HFFc6 (cell line): ENCODE measurements at places on chromosomes 13 and 19. TPM values are rescaled to one million over a fixed set of nuclear protein-coding genes. Genes with fewer than 3 reads are reported as not detected.

GRCh38 chr13:66879988-66880387, 350.1 kb downstream of the PCDH9 start:
- no peak for DNase-seq

The PRRG2 gene
- total RNA-seq = 0.45 to 0.78 TPM (median 0.69 TPM) in 3 replicates

DNA sequence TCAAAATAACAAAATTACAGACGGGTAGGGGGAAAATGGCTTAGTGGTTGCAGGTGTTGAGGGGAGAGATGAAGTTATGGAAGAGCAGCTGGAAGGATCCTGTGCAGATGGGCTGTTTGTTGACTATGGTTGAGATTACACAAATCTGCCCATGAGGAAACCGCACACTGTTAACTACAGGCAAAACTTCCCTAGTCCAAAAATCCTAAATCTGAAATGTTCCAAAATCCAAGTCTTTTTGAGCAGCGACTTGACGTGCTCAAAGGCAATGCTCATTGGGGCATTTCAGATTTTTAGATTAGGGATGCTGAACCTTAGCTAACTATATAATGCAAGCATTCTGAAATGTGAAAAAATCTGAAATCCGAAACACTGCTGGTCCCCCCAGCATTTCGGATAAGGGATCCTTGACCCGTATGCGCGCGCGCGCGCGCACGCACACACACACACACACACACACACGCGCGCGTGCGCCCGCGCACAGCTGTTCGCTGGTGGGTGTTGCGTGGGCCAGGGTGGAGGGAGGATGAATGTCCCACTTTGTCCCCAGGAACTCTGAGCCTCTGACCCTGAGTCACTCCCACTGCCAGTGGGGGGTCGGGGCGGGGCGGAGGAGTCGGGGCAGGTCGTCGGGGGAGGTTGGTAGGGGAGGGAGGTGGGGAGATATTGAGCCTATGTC, 6.8 kb downstream of the F2RL3 start:
- DNase-seq = no peak

- no peak for DNase-seq
Measured at GRCh38 chr13:94999871-95000270, 287.5 kb upstream of the SOX21 start.

The NLRP5 gene
- not detected in 3 replicates for total RNA-seq

DNA sequence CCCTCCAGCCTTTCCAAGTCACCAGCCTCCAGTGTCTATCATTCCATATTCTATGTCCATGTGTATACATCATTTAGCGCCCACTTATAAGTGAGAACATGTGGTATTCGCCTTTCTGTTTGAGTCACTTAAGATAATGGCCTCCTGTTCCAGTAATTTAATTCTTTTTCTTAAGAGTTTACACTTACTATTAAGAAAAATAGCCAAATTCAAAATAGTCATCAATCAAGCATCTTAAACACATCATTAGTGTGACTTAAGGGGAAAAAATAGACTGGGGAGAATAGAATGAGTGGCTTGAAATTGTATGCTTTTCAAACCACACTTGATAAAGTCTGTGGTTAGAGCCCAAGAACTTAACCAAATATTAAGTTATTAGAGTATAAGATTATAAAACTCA, 248.0 kb downstream of the MAB21L1 start:
- no peak for DNase-seq

The C2CD4C gene
- not detected in 3 replicates for total RNA-seq

The SLC7A1 gene
- 146 to 174 TPM (median 169 TPM) in 3 replicates for total RNA-seq

DNA sequence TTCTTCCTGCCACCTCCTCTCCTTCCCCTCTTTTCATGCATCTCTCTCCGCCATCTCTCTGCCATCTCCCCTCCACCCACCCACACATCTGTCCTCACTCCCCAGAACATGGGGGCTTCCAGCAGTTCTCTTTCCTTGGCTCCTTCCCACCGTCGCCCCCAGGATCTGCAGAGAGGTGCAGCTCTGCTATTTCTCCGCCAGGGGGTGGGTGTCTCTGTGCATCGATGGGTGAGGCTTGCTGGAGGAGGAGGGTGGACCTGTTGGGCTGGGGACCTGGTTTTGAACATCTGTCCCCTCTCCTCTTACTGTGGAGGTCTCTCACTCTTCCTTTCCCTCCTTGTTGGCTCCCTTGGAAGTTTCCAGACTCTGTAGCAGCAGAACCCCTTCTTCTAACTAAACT, 51.7 kb downstream of the MYH14 start:
- no peak for DNase-seq

- no peak for DNase-seq
Measured at GRCh38 chr19:18972301-18972811, 31.3 kb upstream of the HOMER3 start.

- no peak for DNase-seq
Measured at GRCh38 chr19:3902317-3902973, 22.0 kb downstream of the ATCAY start.

- no peak for DNase-seq
Measured at GRCh38 chr19:56217039-56217949, 15.2 kb downstream of the ZSCAN5C start.

The TNFSF13B gene
- 0.18 to 0.39 TPM (median 0.20 TPM) in 3 replicates for total RNA-seq

The ALDH16A1 gene
- total RNA-seq = 13.9 to 20.6 TPM (median 17.9 TPM) in 3 replicates

The CPT1C gene
- total RNA-seq = 32.1 to 38.7 TPM (median 38.1 TPM) in 3 replicates

The TM9SF2 gene
- 123 to 141 TPM (median 140 TPM) in 3 replicates for total RNA-seq

GRCh38 chr13:44652962-44653660, 77.0 kb upstream of the TSC22D1 start:
- DNase-seq = peak; percentile 65

The MAP4K1 gene
- total RNA-seq = 0.21 to 0.37 TPM (median 0.27 TPM) in 3 replicates

DNA sequence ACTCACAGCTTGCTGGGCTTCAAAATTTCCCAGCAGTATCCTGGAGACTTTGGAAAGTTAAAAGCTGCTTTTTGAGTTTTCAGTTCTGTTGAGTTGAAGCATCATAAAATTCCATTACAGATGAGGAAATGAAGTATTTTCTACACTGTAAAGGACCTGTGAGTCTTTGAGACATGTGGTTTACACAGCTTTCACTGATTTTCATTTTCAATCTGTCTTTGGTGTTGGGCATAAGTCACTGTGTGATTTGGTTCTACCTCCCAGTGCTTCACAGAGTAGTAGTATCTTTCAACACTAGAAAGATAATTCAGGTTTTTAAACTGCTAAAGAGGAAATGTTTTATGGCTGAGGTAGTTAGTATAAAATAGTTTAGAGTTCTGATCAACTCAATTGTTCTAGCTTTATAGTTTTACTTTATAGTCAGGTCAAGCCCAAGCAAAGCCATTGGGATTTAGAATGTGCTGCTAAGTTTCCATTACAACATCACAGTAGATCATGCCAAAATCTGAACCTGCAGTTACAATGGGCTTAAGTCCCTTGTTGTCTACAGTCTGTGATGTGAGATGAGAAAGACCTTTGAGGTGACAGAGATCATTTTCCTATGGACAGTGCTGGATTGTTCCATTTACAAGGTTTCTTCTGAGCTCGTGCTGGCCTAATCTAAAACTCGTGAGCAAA, 161.6 kb downstream of the FLT1 start:
- DNase-seq = no peak

DNA sequence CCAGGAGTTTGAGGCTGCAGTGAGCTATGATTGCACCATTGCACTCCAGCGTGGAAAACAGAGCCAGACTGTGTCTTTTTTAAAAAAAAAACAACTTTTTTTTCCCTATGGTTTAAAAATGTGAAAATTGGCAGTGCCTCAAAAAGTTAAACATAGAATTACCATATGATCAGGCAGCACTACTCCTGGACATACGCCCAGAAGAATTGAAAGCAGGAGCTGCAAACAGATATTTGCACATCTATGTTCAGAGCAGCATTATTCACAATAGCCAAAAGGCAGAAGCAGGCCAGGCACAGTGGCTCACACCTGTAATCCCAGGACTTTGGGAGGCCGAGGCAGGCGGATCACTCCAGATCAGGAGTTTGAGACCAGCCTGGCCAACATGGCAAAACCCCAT, 3.8 kb upstream of the RETN start:
- peak; percentile 11 for DNase-seq

DNA sequence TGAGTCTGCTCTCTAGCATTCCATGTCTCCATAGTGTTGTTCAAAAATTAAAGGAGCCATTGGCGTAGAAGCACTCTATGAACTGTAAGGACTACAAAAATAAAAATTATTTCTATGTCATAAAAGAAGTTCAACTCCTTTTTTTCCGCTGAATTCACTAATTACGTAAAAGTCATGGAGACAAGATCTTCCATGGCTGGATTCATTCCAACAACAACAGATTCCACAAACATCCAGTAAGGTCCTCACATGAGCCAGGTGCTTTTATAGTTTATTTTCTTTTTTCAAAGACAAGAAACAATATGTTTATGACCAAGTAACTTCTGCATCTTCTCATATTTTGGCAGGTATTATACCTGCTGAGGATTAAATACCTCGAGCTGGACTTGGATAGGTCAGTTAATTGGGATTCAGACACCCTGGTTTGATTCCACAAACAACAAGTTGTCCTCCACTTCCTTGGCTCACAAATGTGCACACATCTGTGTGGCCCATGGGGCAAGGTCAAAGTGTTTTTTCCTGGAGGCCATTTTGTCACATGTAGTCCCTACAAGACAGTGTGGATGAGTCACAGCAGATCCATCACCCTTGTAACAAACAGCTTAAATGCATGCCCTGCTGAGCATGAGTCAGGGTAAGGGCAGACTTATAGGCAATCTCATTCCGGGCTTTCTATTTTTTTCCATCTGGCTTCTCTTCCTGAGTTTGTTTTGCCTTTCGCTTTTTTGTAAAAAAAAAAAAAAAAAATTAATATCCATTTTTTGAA, 475.6 kb downstream of the COG6 start:
- no peak for DNase-seq

DNA sequence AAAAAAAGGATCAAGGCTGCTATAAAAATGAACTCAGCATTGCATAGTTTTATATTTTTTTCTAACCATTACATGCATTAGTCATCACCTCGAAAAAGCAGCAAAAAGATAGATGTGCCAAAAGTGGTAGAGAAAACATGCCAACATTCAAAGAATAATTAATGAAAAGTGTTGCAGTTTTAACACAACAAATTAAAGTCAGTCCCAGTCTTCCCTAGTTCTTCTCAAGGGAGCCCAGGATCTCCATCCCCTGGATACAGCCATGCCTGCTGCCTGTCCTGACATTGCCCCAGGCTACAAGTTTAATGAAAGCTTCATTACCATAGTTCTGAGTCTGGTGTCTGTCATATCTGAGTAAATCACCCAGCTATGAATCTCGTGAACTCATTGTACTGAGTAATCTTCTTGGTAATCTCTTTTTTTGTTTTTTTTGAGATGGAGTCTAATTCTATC, 116.6 kb upstream of the KLF12 start:
- DNase-seq = peak; percentile 92
